Eye (tissue), 1 donor: ENCODE measurements at places on chromosomes 5 and 9.

DNA sequence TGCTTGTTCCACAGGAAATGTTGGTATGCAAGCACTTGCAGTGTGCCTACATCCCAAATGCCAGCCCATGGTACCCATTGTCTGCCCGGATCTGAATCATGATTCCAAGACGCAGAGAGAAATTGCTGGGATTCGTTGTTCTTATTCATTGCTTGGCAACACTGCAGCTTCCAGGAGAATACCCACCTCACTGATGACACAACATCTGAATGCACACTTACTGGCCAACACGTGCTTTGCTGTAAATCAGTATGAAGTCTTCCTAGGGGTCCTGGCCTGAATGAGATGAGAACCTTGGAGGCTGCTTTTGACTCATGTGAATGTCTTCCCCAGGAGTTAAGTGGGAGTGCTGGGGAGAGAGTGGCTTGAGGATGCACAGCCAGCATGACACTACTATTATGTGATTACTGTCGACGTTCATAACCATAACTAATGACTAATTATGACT, 11.6 kb downstream of the SRD5A1 start:
- DNase-seq = no peak

DNA sequence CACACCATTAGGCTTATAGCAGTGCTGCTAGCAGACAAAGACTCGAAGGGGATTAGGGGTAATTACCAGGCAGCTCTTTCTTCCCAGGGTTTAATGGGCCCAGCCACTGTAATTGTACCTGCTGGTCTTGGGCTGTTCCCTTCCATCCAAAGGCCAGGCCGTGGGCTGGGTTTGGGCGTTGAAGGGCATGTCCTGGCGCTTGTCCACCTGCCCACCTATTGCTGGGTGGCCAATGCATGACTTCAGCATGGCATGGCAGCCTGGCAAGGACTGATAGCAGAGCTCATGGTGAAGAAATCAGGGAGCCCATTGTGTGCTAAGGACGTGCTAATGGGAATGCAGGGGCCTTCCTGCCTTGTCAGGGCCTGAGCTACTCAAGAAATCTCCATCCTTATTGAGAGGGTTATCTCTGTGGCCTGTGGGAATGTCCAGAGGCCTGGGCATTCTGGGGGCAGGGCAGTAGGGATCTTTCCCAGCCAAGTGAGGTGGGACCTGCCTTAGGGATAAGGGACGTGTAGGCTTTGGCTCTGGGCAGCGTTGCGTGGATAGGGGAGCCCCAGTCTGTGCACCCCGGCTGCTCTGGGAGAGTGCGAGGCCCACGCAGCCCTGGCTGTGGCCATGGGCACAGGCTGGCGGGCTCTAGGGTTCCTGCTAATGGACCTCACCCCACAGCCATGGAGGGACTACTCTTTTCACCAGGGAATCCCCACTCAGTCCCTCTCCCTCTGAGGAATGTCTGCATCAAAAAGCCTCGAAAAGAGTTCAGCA, 116.1 kb upstream of the PITX1 start:
- no peak for DNase-seq

DNA sequence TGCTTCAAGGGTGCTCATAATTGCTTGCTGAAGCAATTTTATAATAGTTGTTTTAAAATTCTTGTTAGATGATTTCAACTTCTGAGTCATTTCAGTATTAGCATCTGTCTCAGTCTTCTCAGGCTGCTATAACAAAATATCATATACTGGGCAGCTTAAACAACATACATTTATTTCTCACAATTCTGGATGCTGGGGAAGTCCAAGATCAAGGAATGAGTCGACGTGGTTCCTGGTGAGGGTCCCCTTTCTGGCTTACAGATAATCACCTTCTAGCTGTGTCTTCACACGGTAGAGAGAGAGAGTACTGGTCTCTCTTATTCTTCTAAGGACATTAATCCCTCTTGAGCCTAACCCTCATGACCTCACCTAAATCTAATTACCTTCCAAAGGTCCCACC, 160.4 kb downstream of the SIL1 start:
- no peak for DNase-seq

- DNase-seq = no peak
Observed at GRCh38 chr5:133485468-133485867, 126.9 kb downstream of the FSTL4 start.

DNA sequence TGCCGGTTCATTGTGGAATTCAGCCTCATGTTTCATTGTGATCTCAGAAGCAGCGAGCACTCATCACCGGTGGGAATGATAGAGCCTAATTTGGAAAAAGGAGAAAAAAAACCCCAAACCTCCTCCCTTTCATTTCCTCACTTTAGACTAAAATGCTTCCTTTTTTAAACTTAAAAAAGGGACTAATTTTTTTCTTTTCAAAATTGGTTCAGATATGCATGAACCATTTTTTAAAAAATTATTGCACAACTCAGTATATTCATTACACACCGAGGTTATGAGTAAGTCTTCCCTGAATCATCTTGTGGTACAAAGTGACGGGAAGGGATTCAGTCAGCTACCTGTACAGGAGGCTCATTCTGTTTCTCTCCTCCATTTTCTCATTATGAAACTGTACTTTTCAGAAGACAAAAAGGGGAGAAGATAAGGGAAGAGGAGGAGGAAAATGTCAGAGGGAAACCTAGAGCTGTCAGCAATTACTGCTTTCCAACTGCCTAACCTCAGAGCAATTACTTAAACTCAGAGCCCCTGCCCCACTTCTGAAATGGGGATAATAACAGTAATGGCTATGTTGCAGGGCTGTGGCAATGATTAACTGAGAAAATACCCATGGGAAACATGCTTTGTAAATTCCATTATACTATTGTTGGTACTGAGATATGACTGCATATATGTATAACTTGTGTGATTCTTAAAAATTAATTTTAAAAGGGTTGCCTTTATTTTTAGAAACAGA, 24.0 kb downstream of the GALNT10 start:
- no peak for DNase-seq

GRCh38 chr5:73545403-73545779, 20.0 kb downstream of the ANKRA2 start:
- DNase-seq = no peak

GRCh38 chr9:95980262-95981125, 105.0 kb downstream of the ERCC6L2 start:
- no peak for DNase-seq

- no peak for DNase-seq
Observed at GRCh38 chr5:39759701-39760100, 334.9 kb upstream of the DAB2 start.

DNA sequence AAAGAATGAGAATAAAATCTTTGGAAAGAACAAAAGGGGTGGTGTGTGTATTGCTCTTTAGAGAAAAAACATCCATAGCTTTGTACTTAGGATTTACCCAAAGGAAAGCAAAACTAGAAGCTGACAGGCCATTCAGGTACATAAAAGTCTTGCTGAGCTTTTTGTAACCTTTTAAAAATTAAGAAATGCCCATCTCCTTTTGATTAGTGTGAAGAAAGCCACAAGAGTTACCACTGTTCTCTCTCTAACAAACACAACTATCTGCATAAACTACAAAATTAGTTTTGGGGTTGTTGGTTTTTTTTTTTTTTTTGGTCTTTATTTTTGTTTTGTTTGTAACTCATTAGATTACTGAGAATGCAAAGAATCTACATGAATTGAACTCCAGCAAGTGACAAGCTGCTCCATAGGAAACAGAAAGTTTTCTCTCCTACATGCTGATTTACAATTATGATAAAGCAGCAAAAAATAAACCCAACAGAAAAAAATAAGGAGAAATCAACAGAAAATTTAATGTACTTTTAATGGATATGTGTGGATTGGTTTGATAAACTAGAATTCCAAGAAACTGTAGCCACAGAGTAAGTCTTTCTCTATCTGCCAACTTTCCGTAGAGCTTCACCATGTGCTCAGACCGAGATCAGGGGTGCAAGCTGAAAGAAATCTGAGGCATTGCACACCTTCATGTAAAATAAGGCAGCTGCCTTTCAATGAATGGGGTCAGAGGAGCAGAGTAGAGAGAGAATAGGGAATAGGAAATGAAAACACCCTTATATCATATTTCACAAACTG, 12.3 kb downstream of the BAAT start:
- no peak for DNase-seq

DNA sequence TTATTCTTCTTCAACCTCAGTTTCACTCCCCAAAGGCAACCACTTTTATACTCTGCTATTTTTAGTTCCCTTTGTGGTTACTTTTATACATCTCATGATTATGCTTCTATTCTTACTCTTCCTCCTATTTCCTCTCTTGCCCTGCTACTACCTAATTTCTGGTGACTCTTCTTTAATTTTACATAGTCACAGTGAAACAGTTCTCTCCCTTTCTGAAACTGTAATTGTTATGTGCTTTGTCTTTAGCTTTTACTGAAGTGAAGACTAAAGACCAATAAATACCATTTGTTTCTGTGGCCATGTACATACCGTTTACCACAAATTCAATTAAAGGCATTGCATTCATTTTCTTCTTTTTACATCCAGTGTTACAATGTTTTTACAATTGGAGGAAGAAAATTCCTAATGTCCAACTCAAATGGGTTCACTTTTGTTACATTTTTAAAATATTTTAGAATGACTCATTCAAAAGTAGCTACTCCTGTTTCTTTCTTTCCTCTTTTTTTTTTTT, 410.6 kb downstream of the PSAT1 start:
- no peak for DNase-seq

- DNase-seq = no peak
Observed at GRCh38 chr9:134134949-134135342, 936 bp upstream of the WDR5 start.

DNA sequence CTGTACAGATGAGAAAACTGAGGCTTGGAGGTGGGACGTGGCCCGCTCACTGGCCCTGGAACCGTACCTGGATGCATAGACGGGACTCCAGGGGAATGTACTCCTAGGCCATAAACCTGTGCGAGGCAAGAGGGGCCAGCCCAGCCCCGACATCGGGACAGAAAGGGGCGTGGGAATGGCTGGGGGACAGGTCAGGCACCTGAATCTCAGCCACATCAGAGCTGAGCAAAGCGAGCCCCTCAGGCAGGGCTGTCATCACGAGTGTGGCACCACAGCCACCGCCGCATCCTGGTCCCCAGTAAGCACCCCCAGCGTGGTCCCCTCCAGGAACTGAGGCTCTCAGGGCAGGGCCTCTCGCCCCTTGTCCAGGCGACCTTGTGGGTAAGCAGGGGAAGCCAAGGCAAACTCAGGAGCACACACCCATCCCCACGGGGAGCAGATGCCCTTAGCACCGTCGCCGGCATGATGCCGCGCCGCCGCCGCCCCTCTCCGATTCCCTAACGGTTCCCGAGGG, 16.5 kb downstream of the NACC2 start:
- DNase-seq = no peak

DNA sequence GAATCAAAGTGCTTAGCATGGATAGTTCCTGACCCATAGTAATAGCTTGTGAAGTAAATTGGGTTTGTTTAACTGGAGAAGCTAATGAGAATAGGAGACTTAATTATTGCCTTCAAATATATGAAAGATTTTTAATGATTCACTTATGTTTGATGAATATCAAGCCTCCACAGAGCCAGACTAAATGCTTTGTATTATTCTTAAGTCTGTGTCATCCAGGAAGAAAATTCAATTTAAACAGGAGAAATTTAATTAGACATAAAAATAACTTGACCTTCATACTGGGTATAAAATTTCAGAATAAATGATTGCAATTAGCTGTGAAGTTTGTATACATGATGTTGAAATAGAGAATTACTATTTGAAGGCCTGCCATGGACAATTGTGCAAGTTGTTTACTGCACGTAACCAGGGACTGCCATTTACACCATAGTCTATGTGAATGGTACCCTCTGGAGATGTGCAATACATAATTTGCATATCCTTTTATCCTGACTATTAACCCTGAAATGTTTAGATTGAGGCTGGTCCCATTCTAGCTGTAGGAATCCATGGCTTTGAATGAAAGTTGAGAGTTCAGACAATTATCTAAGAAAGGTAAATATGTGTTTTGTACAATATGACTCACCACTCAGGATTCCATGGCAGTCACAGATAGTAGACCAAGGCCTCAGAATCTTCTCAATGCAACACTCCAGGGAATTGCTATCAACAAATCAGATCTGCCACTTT, 133.5 kb upstream of the IL12B start:
- no peak for DNase-seq

DNA sequence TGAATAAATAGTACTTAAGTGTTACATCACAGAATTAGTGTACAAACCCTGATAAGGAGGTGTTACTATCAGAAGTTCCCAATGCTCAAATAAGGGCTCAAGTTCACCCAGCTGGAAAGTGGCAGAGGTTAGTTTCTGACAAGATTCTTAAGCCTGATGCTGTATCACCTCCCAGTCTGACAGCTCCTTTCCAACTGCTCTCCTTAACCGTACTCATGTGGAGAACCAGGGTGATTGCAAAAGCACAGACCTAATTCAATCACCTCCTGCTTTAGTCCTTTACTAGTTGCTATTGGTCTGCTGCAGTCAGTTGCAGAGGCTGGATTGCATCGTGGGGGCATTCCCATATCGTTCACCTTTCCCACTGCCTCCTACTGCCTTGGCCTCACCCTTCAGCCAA, 100.4 kb upstream of the ZNF618 start:
- DNase-seq = no peak

DNA sequence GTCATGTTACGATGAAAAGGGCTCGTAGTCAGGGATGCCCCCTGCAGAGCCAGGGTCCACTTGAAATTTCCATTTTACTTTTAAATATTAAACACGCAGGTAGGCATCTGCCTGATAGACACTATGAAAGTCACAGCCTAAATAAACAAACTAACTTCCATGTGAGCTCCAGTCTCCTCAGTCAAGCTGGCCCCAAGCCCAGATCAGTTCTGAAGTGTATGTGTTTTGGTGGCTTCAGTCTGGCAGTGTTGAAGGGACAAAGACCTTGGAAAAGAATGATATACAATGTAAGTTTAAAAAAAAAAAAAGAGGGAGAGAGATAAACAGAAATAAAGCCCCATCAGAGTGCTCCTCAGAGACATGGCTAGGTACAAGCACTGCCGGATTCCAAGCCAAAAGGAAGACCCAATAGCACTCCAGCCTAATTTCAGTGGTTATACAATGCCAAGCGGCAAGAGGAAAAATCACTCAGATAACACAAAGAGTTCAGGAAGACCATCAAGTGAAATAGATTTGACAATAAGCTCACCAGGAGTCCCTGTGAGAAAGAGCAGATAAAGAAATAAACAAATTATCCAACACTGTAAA, 181.0 kb downstream of the BNC2 start:
- no peak for DNase-seq

GRCh38 chr5:118616281-118616680, 372.1 kb downstream of the DTWD2 start:
- DNase-seq = no peak

DNA sequence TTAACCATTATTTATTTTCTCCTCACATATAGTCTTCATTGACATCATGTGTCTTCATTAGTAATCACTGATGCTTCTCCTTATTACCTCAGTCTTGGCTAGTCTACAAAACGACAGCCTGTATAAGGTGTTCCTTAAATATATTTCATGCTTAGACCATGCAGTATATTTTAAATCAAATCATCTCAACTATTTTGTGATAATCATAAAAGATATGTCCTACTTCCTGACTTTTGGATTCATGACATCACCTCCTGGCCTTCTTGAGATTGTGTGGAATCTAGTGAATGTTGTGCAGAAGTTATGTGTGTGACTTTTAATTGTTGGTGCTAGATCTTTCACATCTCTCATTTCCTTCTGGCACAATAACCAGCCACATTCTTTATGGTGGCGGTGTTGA, 1339.3 kb upstream of the C9orf72 start:
- DNase-seq = no peak

- DNase-seq = no peak
Observed at GRCh38 chr9:32969270-32969669, 32.2 kb downstream of the APTX start.
